Sciatic nerve (tissue), 2 donors: ENCODE measurements at places on chromosomes 3 and 15. TPM values are rescaled to one million over a fixed set of nuclear protein-coding genes. Genes with fewer than 3 reads are reported as not detected.

SLC2A2 gene
- total RNA-seq: not detected

DNA sequence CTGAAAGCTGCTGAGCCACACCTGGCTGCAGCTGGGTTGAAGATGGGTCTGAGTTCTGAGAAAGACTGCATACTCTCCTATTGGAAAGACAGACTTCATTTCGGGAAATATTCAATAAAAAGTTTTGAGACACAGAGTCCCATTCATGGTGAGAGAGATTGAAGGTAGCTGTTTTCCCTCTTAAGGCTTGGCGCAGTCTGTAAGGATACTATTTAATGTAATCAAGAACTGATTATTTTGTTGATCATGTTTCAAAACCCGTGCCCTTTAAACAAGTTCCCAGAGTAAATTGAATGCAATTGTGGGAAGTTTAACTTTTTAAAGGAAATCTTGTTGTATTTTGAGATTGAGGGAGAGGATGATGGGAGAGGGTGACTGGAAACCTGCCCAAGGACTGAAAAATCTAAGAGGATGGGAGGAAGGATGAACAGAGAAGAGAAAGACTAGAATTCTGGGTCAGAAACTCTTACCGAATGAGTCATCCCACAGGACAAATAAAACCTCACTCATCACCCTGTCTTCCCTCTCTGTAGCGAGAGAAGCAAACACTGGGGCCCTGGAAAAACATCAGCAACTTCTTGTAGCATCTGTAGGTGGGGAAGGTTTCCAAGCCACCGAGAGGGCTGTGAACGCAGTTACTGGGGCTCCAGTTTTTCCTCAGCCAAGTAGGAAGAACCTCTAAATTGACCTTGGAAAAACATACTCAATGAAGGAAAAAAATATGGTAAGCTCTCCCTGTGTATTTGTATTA is 193.2 kb upstream of the TPRG1 start:
- no peak for DNase-seq

DNA sequence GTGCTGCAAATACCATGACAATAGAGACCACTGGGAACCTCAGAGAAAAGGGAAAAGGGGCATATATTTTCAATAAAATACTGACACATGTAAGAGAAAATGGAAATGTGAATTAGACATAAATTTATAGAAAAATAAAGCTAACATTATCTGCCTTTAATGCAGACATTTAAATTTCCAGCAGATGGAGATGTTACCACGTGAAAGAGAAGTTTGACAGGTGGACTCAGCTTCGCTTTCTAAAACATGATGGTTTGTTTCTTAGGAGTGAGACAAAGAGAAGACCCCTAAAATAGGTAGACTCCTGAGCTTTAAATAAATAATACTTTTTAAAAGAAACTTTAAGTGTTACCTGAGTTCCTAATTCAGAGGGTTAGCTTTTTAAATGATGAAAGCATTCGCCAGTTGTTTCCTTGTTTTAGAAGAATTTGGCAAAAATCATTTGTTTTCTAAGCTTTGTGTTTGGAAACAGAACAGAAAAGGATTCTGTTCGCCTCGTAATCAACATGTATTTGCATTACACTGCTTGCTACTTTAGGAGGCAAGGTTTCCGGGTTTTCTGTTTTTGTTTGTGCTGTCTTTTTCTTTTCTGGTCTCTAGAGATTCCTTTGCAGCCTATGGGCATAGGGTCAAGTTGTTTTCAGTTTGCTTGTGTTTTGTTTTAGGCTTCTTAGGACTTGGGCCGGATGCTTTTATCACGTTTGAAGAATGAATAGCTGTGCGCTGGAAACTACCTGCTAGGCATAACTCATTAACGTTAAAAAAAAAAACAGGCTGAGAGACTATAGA is 271.4 kb downstream of the THSD4 start:
- DNase-seq: no peak

DNA sequence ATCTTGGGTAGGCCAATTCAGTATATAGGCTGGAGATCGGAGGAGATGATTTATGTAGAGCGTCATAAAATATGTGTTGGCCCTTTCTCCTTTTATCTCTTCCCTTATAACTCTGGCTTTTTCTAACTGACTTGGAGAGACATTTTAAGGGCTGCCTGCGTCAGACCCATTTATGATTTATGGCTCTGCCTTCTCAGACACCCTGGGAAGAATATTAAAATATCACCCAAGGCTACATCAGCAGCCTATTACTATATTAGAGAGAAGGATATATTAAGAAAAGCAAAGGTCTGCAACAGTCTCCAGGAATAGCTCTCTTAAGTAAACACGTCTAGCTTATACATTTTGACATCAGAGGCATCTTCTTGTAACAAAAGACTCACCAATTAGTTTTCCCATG is 179.4 kb downstream of the SV2B start:
- no peak for DNase-seq

XCR1 gene
- total RNA-seq: 0.27 TPM
